ENCODE measurements at places on chromosomes 7 and 10.

GRCh38 chr7:113819474-113819873 lies 99.3 kb downstream of the PPP1R3A start:
- DNase-seq, result peak; percentile 48

GRCh38 chr10:86415583-86415982 lies 49.0 kb upstream of the GRID1 start:
- no peak for DNase-seq

DNA sequence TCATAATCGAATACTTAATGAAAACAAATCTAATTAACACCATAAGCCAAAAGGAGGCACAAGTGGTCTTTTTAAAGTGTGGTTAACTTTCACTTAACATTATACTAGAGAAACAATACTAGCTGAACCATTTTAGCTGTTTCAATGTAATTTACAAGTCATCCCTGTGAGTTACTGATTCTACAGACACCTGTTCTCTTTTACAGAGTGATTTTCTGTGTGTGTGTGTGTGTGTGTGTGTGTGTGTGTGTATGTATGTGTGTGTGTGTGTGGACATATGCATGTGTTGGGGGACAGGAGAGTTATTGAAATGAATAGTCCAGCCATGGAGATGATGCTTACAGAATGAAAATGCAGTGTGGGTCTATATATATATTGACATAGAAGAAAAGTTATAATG lies 200.2 kb downstream of the DNAJC1 start:
- no peak for DNase-seq

GRCh38 chr10:114311023-114311422 lies 72.0 kb downstream of the VWA2 start:
- no peak for DNase-seq

- peak; percentile 48 for DNase-seq
Measured at GRCh38 chr10:15744217-15744865, 24.6 kb upstream of the ITGA8 start.

- DNase-seq, result no peak
Measured at GRCh38 chr7:158527915-158528502, 59.6 kb downstream of the PTPRN2 start.

- peak; percentile 95 for DNase-seq
Measured at GRCh38 chr10:17059197-17059688, 70.4 kb downstream of the CUBN start.

DNA sequence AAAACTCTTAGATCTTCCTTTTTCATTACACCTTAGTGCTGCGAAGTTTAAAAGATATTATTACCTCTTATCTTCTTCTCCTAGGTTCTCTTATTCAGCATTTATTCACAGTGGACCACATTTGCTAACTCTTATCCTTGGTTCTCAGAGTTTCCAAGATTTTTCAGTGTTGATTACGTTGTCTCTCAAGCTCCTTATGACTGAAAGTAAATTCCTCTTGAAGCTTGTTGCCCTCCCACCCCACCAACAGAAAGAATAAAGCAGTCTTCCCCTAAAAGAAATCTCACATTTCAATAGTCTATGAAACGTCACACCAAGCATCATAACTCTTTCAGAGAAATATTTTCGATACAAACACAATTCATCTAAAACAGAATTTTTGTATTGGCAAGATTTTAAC lies 362.5 kb downstream of the MAGI2 start:
- DNase-seq, result peak; percentile 6

GRCh38 chr10:68492118-68492517 lies 20.3 kb upstream of the DNA2 start:
- no peak for DNase-seq

DNA sequence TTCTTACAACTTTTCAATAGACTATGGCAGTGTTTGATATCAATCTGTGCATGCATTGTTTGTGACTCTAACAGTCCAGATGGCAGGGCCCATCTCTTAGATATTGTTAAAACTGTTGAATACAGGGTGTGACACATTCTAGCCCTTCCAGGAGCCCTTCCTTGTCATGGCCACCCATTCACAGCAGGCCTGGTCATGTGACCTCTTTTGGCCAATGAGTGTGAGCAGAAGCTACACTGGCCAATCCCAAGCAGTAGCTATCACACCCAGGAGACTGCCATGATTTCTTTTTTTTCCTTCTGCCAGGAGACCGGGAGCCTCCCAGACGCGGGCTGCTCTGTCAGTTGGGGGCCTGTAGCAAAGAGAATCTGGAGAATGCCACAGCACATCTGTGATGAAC lies 655.4 kb upstream of the MKI67 start:
- DNase-seq, result no peak

DNA sequence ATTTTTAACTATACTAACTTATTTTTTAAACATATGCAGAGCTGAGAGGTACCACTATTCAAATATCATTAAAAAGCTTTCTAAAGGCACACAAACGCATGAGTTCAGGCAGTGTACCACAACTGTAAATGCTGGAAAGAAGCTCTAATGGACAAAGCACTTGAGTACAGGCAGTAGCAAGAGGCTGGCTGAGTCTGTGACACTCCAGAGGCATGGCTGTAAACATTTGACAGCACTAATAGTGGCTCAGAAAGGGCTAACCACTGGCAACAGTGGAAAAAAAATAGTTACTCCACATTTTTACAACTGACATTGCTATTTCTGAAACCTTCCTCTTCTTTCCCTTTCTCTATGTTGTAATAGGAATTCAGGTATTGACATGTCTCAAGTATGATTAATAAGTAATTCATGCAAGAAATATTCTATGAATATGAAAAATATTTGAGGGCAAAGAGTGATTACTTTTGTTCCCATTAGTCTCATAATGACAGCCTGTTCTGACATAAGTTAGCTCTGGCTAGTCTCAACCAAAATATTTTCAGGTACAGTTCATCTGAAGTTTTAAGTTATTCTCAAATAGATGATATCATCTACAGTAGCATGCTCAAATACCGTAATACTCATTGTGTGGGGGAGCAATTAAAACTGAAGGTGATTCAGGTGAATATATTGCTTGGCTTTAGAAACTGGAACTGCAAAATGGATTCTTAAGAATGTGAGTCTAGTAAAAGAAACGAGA lies 324.0 kb upstream of the POT1 start:
- DNase-seq, result no peak

DNA sequence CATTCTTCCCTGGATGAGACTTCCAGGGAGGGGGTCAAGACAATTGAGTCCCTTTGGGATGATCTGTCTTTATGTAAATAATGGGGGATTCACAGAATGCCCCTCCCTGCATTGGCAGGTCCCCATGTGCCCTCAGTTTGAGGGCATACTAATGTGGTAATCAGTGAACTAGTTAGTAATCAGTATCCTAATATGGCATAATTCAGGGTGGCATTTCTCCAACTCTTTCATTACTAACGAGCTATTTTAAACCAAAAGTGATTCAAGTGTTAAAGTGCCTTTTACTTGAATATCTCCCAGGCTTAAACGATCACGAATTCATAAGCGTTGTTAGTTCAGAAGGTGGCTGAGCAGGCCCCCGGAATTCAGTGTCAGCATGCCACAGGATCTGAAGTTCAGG lies 1.6 kb upstream of the DNAJB6 start:
- DNase-seq, result no peak

- DNase-seq, result no peak
Measured at GRCh38 chr7:36820527-36821170, 96.4 kb upstream of the AOAH start.

DNA sequence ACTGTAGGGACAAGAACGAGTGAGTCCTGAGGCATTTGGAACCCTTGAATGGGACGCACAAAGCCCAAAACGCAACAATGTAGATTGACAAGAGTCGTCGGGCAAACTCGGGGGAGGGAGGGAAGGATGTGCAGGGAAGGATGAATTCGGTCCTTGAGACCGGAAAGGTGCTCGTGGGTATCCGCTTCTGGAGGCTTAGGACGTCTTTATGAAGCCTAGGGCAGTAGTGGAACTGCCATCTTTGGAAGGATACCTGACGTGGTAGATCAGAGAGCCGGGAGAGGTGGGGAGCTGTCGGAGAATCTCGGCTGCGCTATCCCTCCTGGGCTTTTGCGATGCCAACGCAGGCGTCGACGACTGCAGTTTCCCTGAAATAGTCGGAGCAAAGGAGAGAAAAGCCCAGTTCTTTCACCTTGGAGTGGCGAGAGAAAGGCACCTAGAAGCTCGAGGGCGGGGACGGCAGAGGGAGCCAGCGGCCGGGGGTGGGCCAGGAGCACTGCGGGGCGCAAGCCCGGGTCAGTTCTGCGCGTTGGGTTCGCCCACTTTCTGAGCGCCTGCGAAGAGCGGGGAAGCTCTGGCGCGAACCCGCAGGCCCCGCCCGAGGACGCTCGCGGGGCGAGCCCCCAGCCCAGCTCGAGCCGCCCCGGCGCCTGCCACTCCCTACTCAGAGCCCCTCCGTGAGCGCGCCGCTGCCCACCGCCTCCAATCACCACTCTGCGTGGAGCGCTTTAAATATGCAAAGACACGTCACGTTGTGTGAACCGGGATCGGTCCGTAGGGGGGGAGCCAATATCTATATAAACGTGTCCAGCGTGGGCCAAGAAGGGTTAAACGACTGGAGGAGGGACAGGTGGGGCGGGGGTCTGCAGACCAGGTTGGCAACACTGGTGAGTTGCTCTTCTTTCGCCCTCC lies at the start of gene CYP26C1:
Gene CYP26C1 (plus strand): TSS at position 824 of the 912 bp plus-strand sequence. CDS start 466 bp downstream, outside the sequence.
- DNase-seq, result no peak

DNA sequence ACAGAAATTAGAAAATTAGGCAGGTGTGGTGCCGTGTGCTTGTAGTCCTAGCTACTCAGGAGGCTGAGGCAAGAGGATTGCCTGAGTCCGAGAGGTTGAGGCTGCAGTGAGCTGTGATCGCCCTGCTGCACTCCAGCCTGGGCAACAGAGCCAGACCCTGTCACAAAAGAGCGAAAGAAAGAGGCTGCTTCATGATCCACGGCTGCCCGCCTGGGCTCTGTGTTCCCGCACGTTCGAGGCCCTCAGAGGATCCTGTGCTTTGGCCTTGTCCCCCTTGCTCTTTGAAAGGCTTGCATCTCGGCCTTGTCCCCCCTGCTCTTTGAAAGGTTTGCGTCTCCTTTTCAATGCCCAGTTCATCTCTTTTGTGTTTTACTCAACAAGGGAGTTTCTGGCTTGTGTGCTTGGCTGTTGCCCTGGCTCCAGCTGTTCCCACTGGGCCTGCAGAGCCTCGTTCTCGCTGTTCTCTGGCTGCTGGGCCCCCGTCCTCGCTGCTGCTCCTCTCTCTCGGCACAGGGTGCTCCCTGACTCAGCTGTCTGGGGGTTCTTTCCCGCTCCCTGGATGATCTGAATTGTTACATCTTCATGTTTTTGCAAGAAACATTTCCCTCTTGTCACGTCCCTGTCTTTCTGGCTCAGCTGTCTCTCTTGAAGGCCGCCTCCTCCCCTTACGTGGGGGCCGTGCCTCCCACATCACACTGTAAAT lies 45.1 kb upstream of the INPP5A start:
- DNase-seq, result no peak

Measured in astrocyte of the spinal cord (primary cell).